ENCODE measurements at places on chromosomes 11 and 22.

DNA sequence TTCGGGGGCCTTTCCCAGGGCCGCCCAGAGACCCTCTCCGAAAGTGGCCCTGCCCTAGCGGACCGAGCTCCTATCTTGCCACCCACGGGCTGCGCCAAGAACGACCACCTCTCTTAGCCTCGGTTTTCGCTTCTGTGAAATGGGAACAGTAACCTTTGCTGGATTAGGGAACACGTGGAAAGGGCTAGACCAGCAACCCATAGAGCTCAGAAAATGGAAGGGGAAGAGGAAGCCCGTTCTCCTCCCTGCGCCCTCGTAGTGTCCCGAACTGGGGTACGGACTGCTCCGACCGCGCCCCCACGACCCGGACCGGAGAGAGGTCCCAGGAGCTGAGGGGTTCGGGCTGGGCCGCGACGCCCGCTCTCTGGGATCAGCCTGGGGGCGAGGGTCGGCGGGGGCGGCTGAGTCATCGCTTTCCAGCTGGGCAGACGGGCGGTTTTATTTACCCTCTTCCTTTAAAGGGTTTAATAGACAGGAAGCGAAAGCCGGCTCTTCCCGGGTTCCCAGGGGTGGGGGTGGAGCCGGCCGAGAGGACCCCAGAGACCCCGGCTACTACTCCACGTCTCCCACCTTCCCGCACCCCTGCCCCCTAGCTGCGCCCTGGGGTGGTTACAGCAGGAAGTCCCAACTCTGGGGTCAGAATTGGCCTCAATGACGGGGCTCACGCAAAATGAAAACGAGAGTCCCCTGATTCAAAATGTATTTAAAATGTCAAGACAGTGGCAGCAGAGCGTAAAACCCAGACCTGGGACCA lies 907 bp upstream of the PHLDA2 start:
- DNase-seq, result no peak

DNA sequence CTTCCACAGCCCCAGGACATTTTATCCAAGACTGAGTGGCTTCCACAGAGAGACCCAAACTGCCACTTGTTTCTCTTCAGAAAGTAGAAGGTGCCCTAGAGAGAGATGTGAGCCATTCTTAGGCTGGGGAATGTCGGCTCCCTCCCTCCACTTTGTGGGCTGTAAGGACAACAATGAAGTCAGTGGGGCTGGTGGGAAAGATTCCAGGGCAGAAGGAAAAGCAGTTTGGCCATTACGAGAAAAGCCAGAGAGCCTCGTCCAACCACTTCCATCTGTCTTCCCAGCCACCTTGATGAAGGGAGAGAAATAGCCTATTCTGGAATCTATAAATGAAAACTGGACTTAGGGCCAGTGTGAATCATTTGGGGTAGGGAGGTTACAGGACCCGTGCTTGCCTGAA lies 382.5 kb downstream of the NXPE2 start:
- DNase-seq, result no peak

DNA sequence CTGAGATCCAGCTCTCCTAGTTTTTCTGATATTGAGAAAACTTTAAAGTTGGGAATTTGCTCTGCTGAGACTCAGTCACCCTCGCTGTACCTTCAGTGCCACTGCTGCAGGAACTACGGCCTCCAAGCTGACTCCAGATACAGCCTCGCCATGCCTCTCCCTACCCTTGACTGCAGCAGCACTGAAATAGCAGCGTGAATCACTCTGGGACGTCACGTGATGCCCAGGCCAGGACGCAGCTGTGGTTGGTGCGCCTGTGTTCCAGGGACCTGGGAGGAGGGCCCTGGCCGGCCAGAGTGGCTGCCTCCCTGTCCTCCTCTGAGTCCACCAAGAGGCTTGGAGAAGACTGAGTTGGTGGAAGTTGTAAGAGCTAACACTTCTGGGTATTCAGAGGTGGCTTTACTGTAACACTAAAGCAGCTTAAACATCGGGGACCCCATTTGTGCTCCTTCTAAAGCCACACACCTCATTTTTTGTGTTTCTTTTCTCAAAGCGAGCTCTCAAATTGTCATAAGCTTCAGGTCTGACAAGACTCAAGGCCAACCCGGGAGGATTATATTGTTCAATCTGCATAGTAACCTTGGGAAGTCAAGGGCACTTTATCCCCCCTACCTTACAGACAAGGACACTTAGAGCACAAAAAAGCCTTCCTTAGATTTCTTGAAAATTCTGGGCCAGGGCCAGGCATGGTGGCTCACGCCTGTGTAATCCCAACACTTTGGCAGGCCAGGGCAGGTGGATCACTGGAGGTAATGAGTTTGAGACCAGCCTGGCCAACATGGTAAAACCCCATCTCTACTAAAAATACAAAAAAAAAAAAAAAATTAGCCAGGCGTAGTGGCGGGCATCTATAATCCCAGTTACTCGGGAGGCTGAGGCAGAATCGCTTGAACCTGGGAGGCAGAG lies 4.2 kb upstream of the STIP1 start:
- DNase-seq, result peak; percentile 86

GRCh38 chr11:33847251-33847650 lies 44.6 kb downstream of the LMO2 start:
- DNase-seq, result no peak

GRCh38 chr22:50281957-50282356 lies 11.8 kb upstream of the MAPK11 start:
- no peak for DNase-seq

DNA sequence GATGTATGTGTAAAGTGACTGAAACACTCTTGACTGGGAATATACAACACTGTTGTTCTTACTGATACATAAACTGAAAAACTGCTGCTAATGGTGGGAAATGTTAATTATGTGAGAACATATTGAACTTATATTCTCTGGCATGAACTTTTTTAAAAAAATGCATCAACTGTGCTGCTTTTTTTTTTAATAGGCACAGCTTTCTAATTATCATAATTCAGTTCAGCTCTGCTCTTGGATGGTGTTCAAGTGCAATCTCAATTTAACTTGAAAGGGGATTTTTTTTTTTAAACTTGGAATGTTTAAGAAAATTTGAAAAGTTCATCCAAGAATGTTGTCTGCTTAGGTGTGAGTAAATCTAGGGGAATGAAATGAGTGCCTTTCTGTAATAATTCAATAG lies 5.2 kb downstream of the TEAD1 start:
- DNase-seq, result no peak

GRCh38 chr22:47034905-47035419 lies 272.5 kb downstream of the TBC1D22A start:
- no peak for DNase-seq

DNA sequence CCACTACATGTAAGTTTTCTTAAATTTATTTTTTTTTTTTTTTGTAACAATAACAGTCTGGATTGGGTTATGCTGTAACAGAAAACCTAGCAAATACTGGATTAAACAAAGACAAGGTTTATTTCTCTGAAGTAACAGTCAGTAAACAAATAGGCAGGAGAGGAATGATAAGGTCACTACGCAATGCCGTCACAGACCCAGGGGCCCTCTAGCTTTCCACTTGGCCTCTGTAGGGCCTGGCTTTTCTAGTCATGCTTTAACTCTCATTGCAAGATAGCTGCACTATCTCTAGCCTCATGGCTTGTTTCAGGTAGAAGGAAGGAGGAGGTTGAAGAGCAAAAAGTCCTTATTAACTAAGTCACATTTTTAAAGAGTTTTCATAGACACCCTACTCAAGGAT lies 6.5 kb downstream of the OR10A6 start:
- no peak for DNase-seq

Measured in KG1 (cell line).